Activated T-cell treated with anti-CD3 and anti-CD28 coated beads for 24 hours (primary cell): ENCODE measurements at places on chromosomes 12 and 14.

DNA sequence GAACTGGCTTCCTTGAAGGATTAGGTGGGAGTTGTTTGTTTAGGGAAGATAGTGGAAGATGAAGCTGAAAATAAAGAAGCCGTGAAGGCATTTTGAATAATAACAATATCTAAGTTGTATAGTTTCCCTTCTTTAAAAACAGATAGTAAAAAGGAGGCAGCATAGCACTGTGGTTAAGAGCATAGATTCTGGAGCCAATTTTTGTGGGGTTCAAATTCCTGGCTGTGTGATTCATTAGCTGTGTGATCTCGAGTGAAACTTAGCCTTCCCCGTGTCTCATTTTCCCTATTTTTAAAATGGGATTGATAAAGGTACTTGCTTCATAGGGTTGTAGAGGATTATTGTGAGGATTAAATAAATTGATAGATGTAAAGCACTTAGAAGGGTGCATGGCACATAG, 104.5 kb downstream of the MYRFL start:
- no peak for DNase-seq

DNA sequence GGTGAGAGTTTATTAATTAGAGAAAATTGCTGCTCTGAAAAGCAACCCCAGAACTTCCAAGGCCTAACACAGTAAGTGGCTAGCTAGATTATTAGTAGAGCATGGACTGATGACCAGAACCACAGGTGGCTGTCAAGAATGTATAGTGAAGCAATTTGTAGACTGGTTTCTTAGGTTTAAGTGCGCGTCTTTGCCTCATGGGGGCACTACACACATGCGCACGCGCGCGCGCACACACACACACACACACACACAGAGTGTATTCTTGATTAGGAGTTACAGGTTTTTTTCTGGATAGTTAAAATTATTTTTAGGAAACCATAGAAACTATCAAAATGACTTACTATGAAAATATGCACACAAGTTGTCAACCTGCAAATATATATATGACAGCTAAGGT, 66.5 kb downstream of the BHLHE41 start:
- DNase-seq = no peak

DNA sequence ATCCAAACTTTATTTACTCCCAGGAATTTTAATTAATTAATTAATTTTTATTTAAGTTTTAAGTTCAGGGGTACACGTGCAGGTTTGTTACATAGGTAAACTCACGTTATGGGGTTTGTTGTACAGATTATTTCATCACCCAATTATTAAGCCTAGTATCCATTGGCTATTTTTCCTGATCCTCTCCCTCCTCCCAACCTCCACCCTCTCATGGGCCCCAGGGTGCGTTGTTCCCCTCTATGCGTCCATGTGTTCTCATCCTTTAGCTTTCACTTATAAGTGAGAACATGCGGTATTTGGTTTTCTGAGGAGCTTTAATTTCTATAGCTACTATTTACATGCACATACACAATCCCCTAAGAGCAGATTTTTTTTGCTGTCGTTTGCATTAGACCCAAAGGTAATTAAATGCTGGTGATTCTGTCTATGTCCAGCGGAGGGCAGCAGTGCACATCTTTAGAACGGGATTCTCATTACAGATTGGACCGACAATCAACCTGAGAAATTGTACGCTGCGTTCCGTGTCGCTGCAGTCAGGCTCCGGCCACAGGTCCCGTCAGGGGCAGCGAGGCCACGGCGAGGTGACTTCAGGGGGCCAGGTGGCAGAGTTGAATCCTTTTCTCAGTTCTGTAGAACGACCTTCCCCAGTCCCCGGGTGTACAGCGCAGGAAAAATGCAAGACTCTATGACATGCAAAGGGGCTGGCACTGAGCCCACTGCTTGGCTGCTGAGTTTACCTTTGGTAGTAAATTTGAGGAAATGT, 11.6 kb downstream of the TMEM30B start:
- peak; percentile 61 for DNase-seq

GRCh38 chr14:26443654-26444053, 154.2 kb downstream of the NOVA1 start:
- DNase-seq = no peak

- no peak for DNase-seq
Measured at GRCh38 chr12:19597167-19598026, 158.1 kb downstream of the AEBP2 start.

GRCh38 chr12:70507442-70507841, 129.8 kb downstream of the PTPRB start:
- no peak for DNase-seq

DNA sequence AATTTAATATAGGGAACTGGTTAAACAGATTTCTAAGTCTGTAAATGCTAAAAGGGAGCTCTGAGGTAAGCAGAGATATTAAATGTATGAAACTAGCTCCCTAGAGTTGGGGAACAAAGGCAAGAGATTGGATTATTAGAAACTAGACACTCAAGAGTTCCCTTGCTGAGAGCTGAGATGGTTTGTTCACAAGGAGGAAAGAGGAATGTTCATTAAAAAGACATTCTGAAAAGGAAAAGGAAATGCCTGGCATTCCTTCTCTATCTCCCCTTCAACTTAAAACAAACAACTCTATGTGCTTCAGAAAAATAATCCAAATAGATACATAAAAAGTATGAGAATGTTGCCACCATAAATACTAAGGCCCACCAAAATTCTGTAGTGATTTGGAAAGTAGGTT, 73.7 kb downstream of the GALNT4 start:
- DNase-seq = no peak

DNA sequence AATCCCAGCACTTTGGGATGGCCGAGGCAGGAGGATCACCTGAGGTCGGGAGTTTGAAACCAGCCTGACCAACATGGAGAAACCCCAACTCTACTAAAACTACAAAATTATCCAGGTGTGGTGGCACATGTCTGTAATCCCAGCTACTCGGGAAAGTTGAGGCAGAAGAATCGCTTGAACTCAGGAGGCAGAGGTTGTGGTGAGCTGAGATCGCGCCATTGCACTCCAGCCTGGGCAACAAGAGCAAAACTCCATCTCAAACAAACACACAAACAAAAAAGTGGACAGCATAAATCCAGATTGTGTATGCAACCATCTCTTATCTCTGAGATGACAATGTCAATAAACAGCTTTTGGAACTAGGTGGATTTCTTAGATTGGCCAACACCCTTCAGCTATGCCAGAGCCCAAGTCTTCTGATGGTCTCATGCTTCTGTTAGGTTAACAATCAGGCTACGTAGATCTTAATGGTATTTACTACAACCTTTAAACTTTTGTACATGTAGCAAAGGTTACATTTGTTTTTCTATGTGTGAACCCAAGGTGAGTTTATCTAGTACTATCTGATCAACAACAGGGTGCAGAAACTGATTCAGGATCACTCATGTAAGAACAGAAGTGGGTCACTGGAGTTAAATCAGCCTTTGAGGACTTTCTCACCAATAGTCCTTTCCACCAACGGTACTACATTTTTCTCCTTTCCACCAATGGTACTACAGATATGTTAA, 73.7 kb downstream of the DUSP16 start:
- DNase-seq = no peak
